ENCODE measurements at places on chromosomes 5 and 9. TPM values are rescaled to one million over a fixed set of nuclear protein-coding genes. Genes with fewer than 3 reads are reported as not detected.

SLC12A7 gene
- 1.8 TPM for total RNA-seq

C5orf24 gene
- 23.9 TPM for total RNA-seq

- DNase-seq: no peak
These were observed 3.9 kb upstream of the RABL6 start for GRCh38 chr9:136803551-136804508.

DNA sequence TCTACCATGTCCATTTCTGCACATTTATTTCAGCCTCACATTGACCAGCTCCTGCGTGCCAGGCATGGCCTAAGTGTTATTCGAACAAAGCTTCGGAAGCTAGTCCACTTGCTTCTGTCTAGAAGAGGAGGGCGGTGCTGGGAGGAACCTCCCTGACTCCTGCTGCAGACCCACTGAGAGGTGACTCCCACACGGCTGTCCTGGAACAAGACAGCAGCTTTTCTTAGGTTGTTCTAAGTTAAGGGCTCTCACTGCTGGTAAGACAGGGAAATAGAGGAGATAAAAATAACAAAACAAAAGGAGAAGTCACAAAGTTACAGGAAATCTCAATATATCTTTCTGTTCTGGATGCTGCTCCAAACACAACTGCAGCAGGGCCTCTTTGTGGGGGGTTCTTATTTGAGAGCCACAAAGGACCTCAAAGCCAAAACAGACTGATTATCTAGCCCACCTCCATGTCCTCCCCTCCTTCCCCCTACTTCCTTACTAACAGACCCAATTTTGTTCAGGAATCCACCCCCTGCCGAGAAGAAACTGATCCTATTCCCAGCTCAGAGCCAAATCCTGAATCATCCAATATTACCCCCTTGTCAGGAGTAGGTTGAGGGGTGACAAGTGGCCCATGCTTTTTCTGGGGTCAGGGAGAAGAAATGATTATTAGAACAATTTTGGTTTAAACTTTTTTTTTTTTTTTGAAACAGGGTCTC lies 28.4 kb upstream of the KCNIP1 start:
- DNase-seq: no peak

GRCh38 chr9:92734931-92735635 lies 29.6 kb downstream of the BICD2 start:
- no peak for DNase-seq

Data from K562 (cell line).